ENCODE measurements at places on chromosomes 1 and 21.
A peak's percentile ranks its signal among the peaks of the same experiment; 100 is the strongest.

DNA sequence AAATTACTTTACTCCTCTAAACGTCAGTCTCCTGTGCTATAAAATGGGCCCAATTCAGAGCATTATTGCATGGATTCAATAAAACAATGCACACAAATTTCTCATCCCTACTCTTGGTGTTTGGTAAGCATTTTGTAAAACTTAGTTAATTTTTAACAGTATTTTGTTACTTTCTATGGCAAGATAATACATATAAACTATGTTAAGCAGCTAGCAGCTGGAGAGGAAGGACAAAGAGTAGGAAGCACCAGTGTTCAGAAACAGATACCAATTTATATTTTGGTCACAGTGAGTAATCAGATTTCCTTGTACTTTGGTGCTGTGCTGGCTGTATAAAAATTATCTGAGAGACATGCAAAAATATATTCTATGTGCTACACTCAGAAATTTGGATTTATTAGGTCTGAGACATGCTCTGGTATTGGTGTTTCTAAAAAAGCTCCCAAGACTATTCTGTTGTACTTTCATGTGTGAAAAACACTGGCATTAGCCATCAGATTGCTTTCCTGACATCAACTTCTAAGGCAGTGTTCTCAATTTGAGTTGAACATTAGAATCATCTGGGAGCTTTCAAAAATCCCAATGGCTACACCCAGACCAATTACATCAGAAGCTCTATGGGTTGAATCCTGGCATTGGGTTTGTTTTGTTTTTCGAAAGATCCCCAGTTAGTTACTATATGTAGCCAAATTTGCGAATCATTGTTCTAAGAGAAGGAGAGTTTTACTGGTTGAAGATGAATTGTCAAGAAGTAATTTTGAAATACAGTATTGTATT lies 100.3 kb upstream of the C1orf87 start:
- no peak for DNase-seq

DNA sequence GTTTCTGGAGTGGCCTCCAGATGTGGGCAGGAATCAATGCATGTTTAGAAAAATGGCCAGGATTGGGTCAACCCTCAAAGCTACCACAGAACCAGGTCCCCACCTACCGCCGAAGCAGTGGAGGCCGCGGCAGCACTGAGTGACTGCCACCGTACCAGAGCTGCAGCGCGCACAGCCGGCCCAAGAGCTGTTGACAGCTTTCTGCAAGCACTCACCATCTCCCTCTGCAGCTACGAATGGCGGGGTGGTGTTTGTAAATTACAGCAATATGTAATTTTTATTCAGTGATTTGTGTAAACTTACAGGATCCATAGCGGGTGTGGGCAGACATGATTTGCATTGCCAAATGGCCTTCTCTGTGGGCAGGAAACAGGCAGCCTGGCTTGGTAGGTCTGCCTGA lies 96.4 kb downstream of the CAMK2N1 start:
- no peak for DNase-seq

DNA sequence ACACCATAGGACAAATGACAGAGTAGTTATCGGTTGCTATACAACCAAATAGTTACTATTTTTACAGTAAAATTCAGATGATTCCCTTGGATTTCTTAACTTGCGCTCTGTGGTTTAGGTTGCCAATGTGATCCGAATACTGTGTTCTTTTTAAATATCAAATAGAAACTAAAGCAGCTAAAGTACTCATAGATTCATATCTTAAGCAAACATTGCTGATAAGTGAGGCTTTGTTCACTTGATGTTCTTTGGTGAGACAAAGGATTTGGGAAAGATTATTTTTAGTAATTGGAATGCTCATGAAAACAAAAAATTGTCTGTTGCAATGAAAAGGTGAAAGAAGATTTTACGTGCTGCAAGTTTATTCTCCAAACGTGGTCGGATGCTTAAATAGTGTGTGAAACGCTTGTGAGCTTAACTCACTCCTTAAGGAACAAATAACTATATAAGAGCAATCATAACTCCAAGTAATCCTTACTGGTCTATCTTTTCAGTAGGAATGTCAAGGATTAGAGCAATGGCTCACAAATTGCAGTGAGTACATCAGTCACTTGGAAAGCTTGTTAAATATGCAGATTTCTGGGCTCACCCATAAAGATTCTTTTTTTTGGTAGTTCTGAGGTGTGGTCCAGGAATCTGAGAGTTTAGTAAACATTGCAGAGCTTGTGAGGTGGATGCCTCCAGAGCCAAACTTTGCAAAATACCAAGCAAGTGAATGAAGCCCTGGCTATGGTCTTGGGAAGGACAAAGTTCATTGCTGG lies 31.8 kb upstream of the PDC start:
- DNase-seq: no peak

- DNase-seq: peak; percentile 87
Measured at GRCh38 chr1:23619299-23620188, 60.2 kb upstream of the ID3 start.

DNA sequence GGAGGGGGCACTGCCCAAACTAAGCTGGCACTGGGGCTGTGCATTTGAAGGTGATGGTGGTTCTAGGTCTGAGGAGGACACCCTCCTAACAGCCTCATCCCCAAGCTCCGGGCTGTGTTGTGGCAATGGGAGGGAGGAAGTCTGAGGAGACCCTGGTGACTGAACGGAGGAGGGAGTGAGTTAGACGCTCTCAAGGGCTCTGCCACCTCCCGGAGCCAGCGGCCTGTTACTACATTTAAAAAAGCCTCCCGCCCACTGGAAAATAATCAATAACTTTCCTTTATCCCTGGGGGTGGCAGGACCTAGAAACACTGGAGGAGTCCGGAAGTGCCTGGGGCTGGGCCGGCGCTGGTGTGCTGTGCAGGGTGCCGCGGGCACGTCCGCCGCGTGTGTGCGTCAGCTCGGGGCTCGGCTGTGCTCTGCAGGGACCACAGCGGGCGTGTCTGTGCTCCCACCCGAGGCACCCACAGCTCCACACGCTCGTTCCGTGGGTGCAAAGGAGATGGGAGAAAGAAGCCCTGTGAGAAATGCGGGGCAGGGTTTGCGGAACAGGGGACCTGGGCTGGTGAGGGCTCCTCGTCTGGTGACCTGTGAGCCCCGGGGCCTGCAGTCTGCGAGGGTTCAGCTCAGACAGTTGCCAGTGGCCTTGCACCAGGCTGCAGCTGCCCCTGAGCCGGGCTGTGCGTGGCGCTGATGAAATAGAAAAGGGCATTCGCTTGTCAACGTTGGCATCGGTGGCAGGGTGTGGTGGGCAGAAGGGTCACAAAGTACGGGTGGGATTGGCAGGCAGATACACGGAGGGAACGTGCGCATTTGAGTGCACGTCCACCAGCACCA lies 5.3 kb downstream of the SAMD11 start:
- DNase-seq: no peak

DNA sequence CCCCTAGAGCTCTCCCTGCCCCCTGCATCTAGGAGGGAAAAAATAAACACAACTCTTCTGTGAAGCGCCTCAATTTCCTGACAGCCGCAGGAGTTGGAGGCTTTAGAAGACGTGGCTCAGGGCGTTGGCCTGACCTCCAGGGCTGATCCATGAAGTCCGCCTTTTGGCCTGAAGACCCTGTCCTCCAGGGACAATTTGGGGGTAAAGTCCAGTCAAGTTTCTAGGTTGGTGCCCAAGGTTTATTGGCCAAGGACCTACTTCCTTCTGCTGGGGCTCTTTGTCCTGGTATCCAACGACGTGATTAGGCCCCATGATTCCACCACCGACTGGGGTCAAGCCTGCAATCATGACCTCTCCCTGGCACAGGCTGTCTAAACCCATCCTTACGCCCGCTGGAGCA lies 54.9 kb downstream of the PTPRF start:
- no peak for DNase-seq

GRCh38 chr1:176157995-176158394 lies 49.1 kb downstream of the COP1 start:
- DNase-seq: no peak

- DNase-seq: no peak
Measured at GRCh38 chr21:35281956-35282355, 232.9 kb upstream of the RUNX1 start.

- DNase-seq: no peak
Measured at GRCh38 chr1:154862907-154863306, 7.2 kb downstream of the KCNN3 start.

DNA sequence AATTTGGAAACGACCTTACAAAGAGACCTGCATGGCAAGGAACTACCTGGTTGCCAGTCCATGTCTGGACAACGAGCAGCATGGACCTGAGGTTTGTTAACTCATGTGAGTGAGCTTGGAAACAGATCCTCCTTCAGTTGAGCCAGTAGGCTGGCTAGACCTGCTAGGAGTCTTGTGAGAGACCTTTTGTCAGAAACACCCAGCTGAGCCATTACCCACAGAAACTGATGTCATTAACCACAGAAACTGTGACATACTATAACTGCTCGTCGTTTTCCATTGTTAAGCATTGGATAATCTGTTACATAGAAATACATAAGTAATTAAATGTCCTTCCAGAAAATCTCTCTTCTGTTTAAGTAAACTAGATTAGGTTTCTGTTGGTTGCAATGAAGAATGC lies 211.1 kb upstream of the C21orf91 start:
- DNase-seq: no peak

All from T-cell (primary cell).